Mammary epithelial cell (primary cell): ENCODE measurements at places on chromosomes 5 and 9. TPM values are rescaled to one million over a fixed set of nuclear protein-coding genes. Genes with fewer than 3 reads are reported as not detected.
A peak's percentile ranks its signal among the peaks of the same experiment; 100 is the strongest.

Gene OTP
- not detected for polyA plus RNA-seq

Gene IFT74
- 6.5 TPM for polyA plus RNA-seq

Gene RLN2
- polyA plus RNA-seq: 0.67 TPM

Gene POMT1
- polyA plus RNA-seq: 10.6 TPM

Gene GRPEL2
- 13.0 TPM for polyA plus RNA-seq

Gene NUTM2G
- polyA plus RNA-seq: not detected

Gene VCAN
- polyA plus RNA-seq: 28.7 TPM

Gene ROR2
- 0.03 TPM for polyA plus RNA-seq

Gene SLC36A3
- polyA plus RNA-seq: not detected

Gene ZCCHC9
- 12.4 TPM for polyA plus RNA-seq

- DNase-seq: no peak
Measured at GRCh38 chr9:109974143-109974917, 194.3 kb downstream of the PALM2AKAP2 start.

DNA sequence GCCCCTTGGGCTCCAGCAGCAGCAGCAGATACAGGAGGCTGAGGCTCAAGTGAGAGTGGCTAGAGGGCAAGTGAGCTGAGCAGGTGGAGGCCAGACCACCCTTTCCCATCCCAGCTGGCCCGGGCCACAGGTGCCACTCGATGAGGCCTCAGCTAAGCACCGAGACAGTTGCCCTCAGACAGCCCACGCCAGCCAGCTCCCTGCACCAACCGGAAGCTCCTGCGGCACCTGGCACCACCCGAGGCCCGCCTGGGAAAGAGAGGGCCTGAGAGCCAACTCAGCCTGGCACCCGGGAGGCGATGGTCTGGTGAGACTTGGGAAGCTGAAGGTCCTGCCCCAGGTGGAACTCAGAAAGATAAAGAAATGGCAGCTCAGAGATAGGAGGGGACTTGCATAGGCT, 28.3 kb upstream of the TTLL11 start:
- DNase-seq: no peak

- DNase-seq: no peak
Measured at GRCh38 chr9:4124266-4124665, 175.6 kb downstream of the GLIS3 start.

- DNase-seq: no peak
Measured at GRCh38 chr5:170235876-170236864, 3.4 kb downstream of the C5orf58 start.

GRCh38 chr9:107949061-107949460, 459.5 kb upstream of the KLF4 start:
- no peak for DNase-seq

GRCh38 chr5:45385321-45386058, 310.7 kb downstream of the HCN1 start:
- no peak for DNase-seq

GRCh38 chr9:14433351-14434157, 119.6 kb upstream of the NFIB start:
- DNase-seq: peak; percentile 62

DNA sequence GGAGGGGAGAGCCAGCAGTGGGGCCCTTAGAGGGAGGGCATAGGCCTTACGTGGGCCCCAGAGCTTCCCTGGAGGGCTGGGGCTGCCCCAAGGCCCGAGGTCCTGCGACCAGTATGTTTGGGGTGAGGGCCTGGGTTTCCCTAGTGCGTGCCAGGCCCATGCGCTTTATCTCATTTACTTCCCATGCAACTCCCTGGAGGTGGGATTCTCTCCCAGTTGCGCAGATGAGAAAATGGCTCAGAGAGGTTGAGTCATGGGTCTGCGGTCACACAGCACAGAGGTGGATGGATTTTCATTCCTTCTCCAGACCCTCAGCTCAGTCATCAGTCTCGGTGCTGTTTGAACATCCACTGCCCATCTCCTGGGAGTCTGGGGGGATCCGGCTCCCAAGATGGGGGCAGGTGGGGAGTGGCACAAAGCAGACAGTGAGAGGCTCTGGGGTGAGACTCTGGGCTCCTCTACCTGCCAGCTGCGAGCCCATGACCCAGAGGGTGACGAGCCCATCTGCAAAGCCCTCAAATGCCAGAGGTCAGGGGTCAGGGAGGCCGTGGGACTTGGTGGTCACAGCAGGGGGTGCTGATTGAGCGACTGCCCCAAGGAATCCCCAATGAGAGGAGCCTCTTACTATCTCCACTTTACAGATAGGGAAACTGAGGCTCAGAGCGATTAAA, 171.2 kb downstream of the GAPVD1 start:
- no peak for DNase-seq

- no peak for DNase-seq
Measured at GRCh38 chr9:4997631-4998030, 12.6 kb downstream of the JAK2 start.

DNA sequence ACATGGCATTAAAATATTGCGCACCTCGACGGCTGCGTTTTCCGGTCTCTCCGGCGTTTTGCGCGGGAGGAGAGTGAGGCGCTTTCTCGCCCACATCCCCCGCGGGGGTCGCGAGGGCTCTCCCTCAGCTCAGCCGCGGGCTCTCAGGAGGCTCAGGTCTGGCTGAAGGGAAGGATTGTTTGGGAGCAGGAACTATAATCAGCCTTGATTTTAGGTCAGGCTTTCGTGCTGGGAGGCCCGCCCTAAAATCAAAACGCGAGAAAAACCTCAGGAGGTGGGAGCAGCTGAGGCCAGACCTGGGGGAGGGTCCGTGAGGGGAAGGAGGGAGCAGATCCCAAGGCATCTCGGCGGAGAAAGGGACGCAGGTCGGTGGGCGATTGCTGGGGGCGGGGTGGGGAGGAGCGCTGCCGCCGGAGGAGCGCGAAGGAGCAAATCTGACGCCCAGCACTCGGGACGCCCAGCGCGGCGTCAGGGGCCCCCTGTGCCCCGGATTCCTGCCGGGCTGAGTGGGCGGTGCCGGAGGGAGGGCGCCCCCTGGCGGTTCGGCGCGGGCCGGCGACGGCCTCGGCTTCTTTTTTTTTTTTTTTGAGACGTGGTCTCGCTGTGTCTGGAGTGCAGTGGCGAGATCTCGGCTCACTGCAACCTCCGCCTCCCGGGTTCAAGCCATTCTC, 18.7 kb upstream of the RNF130 start:
- peak; percentile 30 for DNase-seq

DNA sequence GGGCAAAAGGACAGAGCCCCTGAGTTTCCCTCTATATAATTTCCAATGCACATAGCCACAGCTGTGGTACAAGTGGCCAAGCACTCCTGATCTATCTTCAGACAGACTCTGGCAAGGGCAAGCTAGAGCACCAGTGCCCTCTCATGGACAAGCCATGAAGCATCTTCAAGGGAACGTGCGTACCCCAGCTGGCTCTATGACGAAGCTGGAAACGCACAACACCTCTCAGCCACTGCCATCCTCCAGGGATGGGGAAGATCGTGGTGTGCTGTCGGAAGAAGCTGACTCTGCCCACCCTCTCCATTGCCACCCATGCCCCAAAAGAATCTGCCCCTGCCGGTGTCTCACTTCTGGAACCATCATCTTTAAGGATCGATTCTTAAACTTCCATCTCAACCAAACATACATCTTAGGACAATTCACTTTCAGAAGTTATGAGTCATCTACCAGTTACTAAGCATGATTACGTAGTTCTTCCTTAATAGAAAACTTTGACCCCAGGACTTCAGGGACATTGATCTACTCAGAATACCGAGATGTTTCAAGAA, 482.9 kb downstream of the AGTPBP1 start:
- peak; percentile 69 for DNase-seq

DNA sequence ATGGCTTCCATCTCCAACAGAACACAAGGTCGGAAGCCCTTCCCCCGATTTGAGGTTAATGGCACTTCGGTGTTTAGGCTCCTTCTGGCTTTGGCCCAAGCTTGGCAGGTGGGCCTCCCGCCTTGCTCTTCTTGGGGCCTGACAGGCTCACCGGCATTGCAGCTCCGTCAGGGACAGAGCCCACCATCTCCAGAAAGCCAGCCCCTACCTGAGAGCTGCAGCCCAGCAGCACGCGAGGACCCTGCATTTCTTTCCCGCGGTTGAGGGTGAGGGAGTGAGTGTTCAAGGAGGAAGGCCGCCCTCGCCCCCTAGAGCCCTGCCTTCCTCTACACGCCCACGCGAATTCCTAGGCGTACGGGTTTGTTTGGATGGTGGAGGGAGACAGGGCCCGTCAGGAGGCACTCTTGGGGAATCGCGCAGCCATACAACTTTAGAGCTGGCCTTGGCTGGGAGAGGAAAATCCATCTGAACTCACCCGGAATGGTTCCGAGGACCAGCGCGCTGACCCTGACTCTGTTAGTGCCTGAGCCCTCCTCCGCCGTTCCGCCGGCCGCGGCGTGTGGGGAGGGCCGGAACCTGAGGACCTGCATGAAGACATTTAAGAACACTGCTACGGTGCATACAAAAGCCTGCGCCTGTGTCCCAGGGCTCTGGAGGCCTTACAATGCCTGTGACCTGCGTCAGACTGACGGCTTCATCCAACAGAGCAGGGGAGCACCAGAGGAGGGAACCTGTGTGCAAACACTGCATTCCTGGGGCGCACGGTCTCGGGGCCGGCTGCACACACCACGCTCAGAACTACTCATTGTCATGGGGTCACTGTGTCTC, 73.8 kb downstream of the MRPL36 start:
- DNase-seq: no peak

DNA sequence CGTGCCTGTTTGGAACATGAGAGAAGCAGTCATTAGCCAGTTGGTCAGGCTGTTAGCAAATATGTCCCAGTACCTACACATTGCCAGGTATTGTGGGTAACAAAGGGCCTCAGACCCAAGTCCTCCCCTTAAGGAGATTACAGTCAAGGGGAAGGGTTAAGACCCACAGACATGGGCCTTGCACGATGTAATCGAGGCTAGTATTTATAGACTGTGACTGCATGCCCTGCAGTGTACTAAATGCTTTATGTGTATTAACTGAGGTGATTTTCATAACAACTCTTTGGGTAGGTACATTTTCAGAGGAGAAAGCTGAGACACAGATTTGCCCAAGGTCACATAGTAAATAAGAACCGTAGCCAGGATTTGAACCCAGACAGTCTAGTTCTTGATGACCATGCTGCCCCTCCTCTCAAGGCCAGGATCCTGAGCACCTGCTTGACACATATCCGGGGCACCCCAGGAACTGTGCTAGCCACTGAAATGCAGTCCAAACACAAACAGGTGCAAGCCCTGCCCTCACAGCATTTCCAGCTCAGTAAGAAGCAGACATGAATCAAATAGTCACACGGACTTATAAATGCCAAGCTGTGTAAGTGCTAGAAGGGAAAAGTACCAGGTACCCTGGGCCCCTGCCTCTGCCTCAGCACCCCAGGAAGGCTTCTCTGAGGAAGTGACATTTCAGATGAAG, 32.0 kb upstream of the GRPEL2 start:
- DNase-seq: no peak
